ENCODE measurements at places on chromosomes 1 and 21.

DNA sequence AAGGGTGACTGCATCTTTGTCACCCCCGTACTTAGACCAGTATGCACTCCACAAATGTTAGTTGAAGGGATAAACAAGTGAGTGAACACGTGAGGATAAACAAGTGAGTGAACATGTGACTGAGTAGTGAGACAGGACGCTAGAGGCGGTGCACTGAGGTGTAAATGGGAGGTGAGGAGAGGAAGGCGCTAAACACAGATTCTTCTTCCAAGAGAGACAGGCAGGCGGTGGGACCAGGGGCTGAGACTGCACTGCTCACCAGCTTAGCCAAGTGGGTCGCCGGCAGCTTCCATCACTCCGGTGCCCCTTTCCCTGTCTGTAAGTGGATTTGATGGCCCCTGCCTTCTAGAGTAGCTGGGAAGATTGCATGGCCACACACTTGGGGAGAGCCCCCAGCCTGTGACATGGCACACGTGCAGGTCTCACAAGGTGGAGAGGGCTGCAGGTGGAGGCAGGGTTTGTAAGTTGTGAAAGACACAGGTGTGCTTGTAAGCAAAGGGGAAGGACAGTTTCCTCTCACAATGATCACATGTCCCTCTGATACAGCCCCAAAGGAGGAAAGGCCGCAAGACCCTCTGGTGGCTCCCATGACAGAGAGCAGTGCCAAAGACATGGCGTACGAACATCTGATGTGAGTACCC is 47.5 kb upstream of the EFHD2 start:
- no peak for DNase-seq

DNA sequence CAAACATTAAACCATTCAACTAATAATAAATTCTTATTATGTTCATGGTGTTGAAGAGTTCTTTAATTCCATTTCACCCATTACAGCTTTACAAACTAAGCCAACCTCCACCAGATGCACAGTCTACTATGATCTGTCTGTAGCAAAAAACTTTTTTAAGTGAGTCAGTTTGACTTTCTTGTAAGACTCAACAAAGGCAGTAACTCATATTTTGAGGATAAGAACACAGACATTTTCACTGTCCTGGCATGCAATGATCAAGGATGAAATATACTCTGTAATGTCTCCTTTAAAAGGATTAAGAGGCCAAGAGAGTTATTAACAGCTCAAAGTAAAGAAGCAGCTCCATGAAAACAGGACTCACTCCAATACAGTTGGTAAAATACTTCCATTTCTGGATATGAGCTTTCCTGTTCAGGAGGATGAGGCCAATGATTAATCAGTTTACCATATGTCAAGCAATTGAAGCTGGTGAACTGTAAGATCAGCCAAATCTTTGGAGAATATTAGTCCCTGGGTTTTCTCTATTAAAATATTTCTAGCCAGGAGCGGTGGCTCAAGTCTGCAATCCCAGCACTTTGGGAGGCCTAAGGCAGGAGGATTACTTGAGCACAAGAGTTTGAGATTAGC is 20.6 kb downstream of the XKR8 start:
- DNase-seq = no peak

- no peak for DNase-seq
Measured at GRCh38 chr1:201307231-201307630, 23.9 kb downstream of the PKP1 start.

- DNase-seq = no peak
Measured at GRCh38 chr21:42340187-42341050, 10.4 kb downstream of the TFF2 start.

GRCh38 chr1:241180569-241180968 is 176.4 kb downstream of the RGS7 start:
- no peak for DNase-seq

DNA sequence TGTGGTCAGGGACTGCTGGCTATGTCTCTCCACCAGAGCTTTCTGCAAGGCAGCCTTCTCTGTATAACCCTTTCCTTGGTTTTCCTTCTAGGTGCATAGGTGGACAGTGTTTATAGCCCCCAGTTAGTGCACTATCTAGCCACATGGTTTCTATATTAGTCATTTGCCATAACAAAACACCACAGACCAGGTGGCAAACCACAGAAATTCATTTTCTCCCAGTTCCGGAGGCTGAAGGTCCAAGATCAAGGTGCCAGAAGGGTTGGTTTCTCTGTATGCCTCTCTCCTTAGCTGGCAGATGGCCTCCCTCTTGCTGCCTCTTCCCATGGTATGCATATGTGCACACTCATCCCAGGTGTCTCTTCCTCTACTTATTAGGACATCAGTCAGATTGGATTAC is 106.4 kb downstream of the KAZN start:
- no peak for DNase-seq

DNA sequence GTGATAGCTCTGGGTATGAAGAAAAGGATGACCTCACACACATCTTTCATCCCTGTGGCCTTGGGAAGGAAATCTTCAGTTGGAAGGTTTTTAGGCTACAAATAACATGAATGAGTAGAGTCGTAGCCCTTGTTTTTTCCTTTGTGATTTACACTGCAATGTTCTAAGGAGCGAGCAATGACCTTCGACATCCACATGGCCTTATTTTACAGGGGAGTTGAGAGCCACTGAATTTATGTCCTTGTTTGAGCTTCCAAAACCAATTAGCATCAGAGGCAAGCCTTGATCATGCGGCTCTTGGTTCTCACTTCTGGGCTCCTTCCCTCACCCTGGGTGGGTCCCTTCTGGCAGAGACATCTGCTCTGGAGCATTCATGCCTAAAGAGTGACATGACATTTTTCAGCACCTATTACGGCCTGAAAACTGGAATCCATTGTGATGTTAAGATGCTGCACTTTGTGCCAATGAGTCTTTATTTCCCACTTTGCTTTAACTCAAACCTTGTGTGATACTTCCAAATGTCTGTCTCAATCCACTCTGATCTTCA is 70.5 kb upstream of the RUNX1 start:
- no peak for DNase-seq

DNA sequence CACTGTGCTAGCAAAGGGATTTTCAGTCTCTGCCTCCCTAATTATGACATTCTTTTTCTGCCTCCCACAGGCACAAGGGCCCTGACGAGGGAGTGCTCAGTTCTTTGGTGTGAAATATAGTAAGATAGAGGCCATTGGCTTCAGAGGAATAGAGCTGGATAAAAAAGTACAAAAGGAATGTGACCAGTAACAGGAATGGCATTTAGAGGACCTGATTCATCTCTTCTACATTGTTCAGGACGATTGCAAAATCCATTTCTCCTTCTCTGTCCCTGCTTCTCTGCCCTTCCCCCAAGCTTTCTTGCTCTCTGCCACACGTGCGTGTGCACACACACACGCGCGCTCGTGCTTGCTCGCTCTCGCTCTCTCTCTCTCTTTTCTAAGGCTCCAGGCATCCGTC is 668.2 kb downstream of the KIF26B start:
- DNase-seq = peak; percentile 93

GRCh38 chr1:89483010-89483756 is 41.4 kb upstream of the LRRC8B start:
- DNase-seq = peak; percentile 49

DNA sequence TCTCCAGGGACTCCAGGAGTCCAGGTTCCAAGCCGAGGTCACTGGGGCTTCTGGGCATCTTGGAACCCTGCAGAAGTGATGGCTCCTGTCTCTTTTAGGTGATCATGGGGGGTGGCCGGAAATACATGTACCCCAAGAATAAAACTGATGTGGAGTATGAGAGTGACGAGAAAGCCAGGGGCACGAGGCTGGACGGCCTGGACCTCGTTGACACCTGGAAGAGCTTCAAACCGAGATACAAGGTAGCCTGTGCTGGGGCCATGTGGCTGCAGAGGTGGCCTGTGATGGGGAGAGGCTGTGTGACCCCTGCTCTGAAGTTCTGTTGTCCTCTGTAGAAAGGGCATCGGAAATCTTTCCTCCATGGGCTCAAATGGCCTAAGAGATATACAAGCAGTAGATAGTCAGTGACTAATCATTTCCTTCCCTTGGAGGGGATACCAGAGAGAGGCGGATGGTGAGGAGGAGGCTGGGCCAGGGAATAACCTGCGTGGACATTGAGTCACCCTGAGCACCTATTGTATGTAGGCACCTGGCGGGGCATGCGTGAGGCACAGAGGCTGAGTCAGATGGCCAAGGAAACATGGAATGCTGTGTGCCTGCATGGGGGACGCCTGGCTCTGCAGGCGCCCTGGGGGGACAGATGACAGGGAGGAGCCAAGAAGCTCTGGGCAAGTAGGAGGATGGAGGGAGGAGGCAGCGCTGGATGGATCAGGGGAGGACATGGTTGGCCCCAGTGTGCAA is 59.0 kb downstream of the ALPL start:
- no peak for DNase-seq

DNA sequence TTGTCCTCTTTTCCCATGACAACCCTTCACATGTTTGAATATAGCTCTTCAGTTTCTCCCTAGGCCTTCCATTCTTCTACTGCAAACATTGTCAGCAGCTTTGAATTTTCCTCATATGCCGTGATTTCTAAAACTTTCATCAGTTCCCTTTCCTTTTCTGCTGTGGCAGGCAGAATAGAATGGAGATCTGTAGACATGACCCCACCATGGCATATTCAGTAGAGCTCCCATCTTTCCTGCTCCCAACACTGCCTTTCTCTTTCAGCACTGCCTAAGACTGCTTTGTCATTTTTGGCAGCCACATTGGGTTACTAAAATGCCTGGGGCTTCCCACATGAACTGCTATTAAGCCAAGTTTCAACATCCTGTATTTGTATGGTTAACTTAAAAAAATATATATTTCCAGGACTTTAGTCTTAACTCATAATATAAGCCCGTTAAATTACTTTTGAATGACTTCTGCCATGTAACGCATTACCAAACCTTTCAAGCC is 60.9 kb downstream of the TBX19 start:
- DNase-seq = peak; percentile 39

DNA sequence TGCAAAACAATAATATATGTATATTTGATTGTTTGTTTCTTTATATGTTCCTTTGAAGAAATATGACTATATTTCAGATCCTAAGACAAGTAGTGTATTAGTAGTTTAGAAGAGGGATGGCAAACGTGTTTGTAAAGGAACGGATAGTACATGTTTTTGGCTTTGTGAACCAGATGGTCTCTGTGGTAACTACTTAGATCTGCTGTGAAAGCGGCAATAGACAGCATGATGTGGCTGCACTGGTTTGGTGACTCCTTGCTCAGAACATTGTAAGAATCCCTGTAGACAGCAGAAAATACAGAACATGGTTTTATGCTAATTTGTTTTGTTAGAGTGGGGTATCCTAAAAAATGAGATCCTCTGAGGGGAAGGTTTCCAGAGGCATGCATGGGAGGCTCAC is 3.1 kb downstream of the ACADM start:
- no peak for DNase-seq

- peak; percentile 40 for DNase-seq
Measured at GRCh38 chr1:231971397-231972110, 345.0 kb downstream of the DISC1 start.

- DNase-seq = no peak
Measured at GRCh38 chr1:213014642-213015041, 1.0 kb downstream of the ANGEL2 start.

DNA sequence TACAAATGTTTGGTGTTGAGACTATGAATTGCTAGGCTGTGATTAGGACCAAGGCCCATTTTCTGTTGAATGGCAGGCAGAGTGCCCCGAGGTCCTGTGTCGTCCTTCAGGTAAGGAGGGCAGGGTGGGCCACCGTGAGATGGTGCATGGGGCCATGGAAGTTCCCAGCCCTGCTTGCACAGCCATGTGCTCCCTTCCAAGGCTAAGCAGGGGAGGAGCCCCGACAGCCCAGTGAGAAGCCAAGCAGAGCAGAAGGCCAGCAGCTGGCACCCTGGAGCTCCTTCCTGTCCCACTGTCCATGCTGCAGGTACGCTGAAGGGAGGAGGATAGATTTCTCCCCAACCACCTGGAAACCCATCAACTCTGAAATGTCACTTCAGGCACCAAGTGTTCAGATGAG is 8.2 kb upstream of the NUAK2 start:
- DNase-seq = no peak

- DNase-seq = no peak
Measured at GRCh38 chr1:234874291-234875288, 254.0 kb downstream of the TOMM20 start.

DNA sequence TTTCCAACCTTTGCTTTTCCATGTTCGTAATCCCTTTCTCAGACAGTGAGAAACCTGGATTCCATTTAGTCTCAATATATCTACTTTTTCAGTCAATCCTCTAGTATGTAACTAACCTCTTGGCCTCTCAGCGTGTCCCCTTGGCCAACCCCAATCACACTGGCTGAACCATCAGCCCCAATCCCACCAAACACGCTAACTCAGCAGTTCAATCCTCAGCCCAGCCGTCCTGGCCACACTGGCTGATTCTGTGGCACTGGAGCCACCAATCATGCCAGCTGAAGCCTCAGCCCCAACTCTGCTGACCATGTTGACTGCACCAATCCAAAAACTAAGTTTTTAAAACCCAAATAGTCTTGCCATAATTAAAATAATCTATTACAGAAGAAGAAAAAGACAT is 6.6 kb upstream of the MGST3 start:
- no peak for DNase-seq

DNA sequence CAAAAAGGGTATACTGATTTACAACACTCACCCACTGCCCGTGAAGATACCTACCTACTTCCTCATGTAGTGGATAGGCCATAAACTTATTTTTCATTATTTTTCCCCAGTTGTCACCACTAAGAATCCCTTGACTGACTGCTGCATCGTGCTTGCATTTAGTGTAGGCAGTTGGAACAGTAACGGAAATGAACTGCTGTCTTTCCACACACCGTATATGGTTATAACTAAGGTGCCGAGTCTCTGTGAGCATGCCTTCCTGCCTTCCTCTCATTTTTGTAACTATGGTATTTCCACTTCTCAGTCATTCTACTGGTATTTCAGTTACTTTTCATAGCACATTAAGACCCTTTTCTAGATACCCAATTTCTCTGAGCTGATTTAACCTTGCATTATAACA is 36.4 kb downstream of the SLC35F3 start:
- no peak for DNase-seq

DNA sequence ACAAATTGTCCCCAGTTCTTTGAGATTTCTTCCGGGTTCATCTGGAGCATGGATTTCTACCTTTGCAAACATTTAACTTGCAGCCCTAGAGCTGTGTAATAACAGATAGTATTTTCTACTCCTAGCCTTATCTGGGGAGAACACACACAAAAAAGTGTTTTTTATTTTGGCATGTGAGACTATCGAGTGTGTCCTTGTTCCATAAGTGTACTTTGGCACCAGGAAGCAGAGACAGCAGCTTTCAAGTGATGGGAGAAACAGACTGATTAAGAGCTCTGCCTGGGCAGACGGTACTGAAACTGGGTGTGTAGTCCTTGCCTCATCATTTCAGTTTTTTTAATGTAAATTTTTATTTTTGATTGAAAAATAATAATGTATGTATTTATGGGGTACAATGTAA is 297.4 kb downstream of the ST6GALNAC3 start:
- DNase-seq = no peak

Measured in skeletal muscle cell (primary cell).